ENCODE measurements at places on chromosomes 5 and 9.

DNA sequence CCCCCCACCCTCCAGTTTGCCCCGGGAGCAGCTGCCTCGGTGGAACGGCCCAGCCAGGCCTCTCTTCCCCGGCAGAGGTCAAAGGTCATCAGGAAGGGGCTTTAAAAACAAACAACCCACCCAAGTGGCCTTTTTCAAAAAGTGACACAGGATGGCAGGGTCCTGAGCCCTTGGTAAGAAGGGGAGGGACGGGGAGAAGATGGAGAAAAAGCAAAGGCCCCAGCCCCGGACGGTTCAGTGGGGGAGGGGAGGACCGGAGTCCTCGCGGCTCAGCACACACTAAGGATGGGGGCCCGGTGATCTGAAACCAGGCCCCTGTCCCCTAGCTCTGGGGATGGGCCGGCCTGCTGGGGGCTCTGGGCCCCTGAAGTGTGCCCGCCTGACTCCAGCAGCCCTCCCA lies 1.1 kb downstream of the PRRX2 start:
- DNase-seq = peak; percentile 55

- no peak for DNase-seq
Observed at GRCh38 chr9:15936306-15936921, 383.6 kb downstream of the CCDC171 start.

GRCh38 chr5:56023296-56023695 lies 28.5 kb upstream of the IL6ST start:
- DNase-seq = no peak

GRCh38 chr9:115000217-115000639 lies 69.8 kb upstream of the TNFSF8 start:
- no peak for DNase-seq

DNA sequence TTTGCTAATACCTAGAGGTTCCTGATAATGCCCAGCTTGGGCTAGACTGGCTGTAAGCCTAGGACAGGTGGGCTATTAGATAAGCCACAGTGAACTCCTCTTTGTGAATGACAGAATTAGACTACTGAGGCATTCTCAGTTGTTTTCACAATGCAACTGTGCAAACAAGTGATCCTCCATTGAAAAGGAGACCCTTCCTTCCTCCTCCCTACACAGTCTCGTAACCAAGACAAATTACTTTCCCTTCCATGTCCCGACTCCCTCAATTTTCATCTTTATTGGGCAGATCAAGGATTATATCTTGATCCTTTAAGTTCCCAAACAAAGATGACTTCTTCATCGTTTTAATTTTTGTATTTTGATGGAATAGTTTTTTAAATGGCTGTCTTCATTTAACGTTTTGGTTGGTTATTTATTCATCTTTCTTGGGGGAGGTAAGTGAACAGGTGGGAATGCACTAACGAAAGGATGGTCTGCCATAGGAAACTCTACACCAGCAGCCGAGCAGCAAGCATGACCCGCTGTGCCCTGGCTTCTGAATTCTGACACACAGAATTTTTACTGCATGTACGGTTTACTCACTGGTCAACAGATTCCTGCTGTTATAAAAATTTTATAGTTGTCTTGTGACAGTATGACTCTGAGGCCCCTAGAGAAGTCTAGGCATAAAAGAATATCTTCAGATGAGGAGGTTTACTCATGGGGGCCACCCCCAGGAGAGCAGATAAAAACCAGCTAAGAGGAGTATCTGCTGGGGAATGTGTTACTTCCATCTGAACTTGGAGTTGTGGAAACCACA lies 137.5 kb upstream of the TUT7 start:
- no peak for DNase-seq

DNA sequence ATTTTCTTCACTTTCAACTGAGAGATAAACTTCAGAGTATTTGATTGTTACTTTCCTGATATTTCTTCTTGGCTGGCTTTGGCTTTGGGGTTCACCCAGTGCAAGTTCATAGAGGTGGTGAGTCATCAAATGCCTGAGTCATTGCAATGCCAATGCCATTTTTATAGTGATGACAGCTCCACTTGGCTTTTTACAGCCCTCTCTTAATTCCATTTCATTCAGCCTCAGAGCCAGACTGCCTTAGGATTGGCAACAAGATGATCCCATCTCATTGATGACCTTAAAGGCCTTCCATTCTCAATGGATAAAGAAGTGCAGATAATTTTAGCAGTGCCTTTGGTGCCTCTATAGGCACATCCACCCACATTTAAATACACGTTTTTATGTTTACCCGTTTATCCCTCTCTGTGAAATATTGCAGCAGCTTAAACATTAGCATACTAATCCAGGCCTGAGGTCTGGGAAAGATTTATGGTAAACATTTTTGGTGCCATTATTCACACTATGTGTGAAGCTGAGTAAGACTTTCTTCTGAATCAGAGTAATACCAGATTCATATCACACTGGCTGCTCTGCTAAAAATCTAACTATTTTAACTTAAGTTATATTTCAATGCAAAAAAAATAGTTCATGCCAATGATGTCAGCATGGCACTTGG lies 88.9 kb upstream of the TYRP1 start:
- no peak for DNase-seq

DNA sequence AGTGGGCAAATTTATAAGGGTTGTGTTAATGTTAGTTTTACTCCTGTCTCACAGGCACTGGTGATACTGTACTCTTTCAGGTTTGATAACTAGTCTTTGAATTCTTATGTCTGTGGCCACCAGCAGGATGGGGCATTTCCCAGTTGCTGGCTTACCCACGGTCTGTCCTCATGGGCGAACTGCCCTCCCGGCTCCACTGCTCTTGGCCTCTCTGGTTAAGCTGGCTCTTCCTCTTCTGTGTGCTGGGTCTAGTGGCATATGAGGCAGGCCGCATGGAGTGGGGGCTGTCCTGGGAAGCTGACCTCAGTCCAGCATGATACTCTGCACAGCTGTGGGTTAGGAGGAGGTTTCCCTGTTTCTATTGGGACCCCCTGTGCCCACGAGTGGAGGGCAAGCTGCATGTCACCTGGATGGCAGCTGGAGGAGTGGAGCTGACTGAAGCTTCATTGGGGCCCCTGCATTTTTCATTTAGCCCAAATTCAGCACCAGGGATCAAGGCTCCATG lies 19.5 kb downstream of the PHF2 start:
- DNase-seq = no peak

DNA sequence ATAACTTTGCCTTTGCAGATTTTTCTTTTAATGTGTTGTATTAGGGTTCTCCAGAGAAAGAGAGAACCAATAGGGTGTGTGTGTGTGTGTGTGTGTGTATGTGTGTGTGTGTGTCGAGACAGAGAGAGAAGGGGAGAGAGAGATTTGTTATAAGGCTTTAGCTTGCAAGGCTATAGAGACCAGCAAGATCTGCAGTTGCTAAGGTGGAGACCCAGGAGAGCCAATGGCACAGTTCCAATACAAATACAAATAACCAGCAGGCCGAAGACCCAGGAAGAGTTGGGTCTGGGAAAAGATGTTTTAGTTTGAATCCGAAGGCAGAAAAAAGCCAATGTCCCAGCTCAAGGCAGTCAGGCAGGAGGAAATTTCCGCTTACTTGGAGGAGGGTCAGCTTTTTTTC lies 23.0 kb downstream of the TMOD1 start:
- no peak for DNase-seq

DNA sequence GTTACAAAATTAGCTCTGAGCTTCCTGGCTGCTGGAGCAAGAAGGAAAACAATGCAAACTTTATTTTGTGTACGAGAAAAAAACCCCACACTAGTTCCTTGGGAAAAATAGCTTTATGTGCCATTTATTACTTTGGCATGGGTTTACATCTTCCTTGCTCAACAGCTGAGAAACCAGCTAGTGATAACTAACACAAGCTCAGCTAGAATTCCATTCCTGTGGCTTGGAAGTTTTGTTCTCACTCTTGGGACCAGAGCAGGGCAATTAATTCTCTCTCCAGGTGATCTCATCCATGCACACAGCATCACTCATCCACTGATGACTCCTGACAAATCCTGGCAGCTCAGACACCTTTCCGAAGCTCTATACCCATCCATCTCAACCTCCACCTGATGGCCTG lies 104.1 kb downstream of the CRB2 start:
- DNase-seq = no peak

GRCh38 chr9:123686131-123686828 lies 243.6 kb downstream of the DENND1A start:
- no peak for DNase-seq

DNA sequence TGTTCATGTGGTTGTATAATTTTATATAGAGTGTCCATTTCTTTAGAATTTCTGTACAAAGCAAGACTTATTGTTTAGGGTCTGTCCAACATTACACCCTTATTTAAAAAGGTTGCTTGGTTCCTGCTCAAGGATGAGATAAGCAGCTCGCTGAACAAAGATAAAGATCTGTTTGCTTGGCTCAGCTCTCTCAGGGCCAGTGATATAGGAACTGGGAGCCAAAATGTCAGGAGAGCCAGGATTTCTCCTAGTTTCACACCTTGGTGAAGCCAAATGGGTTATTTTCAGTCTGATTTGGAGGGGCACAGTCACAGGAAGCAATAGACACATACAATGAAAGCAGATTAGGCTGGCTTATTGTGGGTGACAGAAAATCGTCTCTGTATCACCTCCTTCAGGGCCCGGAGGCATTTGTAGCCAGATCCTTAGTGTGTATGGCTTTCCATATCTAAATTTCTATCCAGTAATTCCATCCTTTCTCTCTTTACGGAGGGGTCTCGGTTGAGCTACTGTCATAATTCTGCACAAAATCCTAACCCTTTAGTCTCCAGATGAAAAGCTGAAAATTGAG lies 396.4 kb downstream of the TMEM232 start:
- DNase-seq = no peak

GRCh38 chr5:172008111-172008455 lies 1.6 kb upstream of the FBXW11 start:
- DNase-seq = no peak

DNA sequence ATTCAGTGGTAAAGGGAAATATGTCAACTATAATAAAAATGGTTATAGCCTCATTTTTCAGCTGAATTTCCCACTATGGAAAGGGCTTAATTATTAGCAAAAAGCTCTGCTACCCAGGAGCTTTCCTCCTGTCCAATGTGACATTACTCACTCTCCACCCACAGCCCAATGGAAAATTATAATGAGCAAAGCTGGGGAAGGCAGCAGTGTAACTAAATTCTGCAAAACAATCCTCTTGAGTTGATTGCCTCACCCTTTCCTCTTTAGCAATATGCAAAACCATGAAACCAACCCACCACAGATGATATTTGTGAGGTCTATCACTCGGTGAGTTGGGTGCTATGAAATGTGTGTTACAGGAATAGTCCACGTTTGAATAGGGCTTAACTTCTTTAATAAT lies 14.0 kb upstream of the PLPPR1 start:
- DNase-seq = no peak

DNA sequence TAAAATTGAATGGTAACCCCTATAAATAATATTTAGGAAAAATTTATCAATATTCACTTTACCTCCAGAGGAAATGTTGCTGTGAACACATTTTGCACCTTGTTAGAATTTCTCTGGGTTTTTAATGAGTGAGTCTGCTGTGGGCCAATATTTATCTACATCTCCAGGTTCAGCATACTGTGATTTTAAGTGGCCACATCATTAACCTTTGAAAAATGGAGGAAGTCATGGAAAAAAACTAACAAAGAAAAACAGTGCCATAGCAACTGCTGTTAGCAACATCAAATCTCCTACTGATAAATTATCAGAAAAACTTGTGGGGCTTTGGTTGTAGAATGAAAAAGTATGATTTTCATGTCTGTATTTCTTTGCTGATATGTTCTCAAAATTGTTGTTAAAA lies 55.0 kb downstream of the CD180 start:
- no peak for DNase-seq

DNA sequence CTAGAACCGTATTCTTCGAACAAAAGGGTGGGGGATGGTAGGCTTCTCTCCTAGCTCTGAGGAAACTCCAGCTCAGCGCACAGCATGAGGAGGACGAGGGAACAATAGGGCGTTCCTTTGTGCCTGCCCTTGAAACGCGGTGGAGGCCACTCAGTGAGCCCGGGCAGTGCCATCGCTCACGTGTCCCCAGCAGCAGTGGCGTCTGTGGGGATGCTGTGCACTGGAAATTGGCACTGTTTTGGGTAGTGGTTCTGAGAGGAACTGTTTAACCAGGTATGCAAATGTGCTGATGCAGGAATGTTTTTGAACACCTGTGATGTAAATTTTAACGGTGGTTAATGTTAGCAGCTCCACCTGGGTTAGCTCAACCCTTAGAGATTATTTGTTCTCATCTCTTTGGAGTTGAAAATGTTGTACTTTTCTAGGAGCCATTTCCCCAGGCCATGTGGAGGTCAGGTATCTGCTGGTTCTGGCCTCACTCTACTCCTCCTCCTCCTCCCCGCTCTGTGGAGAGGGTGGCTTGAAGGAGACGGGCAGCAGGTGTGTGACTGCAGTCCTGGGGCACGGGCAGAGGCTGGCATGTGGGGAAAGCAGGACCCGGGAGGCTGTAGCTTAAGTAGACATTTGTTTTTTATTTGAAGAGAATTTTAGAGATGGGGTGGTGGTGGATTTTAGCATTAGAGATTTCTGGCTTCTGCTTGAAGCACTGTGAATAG lies 48.3 kb downstream of the EHMT1 start:
- peak; percentile 62 for DNase-seq

- DNase-seq = no peak
Observed at GRCh38 chr5:135535420-135535819, 344 bp downstream of the NEUROG1 start.

- DNase-seq = peak; percentile 54
Observed at GRCh38 chr5:80082731-80083100, 47.6 kb downstream of the THBS4 start.

DNA sequence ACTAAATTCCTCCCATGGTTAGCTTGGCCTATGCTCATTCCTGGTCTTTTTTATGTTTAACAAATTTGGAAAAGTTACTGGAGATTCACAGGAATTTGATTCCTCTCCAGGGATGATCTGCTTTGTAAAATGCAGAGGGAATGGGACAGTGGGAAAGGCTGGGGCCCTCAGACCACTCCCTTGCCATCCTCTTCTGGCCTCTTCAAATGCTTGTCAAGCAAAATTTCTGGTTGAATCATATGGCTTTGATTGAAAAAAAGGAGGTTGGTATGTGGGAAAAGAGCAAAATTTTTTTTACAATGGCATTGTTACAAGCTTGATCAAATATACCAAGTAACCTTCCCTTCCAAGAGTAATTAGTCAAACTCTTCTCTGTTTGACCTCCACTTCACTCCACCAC lies 225.1 kb downstream of the PIK3R1 start:
- DNase-seq = no peak

DNA sequence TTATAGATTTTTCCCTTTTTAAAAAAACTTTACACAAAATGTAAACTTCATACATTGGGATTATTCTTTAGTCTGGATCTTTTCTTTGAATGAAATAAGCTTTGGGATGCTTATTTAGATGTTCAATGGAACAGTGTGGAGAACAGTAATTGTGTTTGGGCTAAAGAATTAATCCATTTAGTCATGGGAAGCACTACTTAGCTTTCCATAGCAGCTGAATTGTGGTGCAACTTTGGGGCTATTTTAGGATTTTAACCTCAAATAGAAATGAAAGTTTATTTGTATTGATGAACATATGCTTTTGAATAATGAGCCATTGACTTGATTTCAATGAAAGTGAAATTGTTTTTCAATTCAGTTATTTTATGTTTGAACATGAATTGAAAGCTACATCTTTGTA lies 72.4 kb downstream of the ZCCHC7 start:
- no peak for DNase-seq

GRCh38 chr5:81247441-81247972 lies 14.4 kb downstream of the CKMT2 start:
- peak; percentile 47 for DNase-seq
